ENCODE measurements at places on chromosomes 6 and 20. TPM values are rescaled to one million over a fixed set of nuclear protein-coding genes. Genes with fewer than 3 reads are reported as not detected.

The COL12A1 gene
- 5.8 TPM for total RNA-seq

DNA sequence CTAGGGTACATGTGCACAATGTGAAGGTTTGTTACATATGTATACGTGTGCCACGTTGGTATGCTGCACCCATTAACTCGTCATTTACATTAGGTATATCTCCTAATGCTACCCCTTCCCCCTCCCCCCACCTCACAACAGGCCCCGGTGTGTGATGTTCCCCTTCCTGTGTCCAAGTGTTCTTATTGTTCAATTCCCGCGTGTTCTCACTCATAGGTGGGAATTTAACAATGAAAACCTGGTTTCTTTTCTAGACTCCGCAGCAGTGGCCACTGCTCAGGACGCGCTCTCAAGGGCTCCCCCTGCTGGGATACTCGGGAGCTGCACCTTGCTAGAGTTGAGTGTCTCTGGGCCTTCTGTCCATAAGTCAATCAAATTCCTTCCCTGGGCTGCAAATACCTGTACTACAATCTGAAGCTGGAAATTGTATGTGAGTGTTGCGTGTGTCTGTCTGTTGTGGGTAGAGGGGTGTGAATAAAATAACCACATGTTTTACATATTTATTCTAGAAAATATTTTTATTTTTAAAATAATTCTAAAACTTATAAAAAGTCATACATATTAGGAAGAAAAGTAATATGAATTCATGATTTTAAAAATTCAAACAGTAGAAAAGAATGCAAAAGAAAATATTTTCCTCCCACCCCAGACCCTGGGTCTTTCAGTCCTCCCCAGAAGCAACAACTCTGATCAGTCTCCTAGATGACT, 8.2 kb upstream of the CEP250 start:
- peak; percentile 32 for DNase-seq

- DNase-seq, result no peak
These were observed 85.0 kb downstream of the DOK5 start for GRCh38 chr20:54560357-54560756.

The C6orf141 gene
- 6.0 TPM for total RNA-seq

- DNase-seq, result no peak
These were observed 183.3 kb downstream of the FOXC1 start for GRCh38 chr6:1792989-1793388.

- no peak for DNase-seq
These were observed 116.2 kb upstream of the PRL start for GRCh38 chr6:22412994-22413393.

- DNase-seq, result no peak
These were observed 103.2 kb upstream of the EMILIN3 start for GRCh38 chr20:41469868-41470267.

The AARS2 gene
- total RNA-seq, result 17.3 TPM

DNA sequence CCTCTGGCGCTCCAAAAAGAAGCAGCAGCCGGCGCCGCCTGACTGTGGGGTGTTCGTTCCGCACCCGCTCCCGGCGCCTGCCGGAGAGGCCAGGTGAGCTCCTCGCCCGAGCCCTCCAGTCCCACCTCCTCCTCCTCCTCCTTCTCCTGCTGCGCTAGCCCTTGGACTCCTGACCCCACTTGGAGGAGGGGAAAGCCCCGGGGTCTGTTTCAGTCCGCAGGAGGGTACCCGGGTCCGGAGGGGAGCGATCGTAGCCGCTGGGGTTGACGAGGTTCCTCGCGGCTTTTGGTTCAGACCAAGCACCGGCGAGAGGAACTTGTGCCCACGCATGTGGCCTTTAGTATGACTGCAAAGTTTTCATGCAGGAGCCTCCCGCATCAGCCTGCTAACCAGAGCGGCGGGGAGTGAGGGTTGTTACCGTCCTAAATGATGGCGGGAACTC, 493 bp downstream of the CRYBG1 start:
- DNase-seq, result no peak

- DNase-seq, result no peak
These were observed 130.9 kb upstream of the AFDN start for GRCh38 chr6:167695831-167696230.

The KIF16B gene
- total RNA-seq, result 10.6 TPM

GRCh38 chr6:24898676-24899075, 37.1 kb downstream of the RIPOR2 start:
- no peak for DNase-seq

DNA sequence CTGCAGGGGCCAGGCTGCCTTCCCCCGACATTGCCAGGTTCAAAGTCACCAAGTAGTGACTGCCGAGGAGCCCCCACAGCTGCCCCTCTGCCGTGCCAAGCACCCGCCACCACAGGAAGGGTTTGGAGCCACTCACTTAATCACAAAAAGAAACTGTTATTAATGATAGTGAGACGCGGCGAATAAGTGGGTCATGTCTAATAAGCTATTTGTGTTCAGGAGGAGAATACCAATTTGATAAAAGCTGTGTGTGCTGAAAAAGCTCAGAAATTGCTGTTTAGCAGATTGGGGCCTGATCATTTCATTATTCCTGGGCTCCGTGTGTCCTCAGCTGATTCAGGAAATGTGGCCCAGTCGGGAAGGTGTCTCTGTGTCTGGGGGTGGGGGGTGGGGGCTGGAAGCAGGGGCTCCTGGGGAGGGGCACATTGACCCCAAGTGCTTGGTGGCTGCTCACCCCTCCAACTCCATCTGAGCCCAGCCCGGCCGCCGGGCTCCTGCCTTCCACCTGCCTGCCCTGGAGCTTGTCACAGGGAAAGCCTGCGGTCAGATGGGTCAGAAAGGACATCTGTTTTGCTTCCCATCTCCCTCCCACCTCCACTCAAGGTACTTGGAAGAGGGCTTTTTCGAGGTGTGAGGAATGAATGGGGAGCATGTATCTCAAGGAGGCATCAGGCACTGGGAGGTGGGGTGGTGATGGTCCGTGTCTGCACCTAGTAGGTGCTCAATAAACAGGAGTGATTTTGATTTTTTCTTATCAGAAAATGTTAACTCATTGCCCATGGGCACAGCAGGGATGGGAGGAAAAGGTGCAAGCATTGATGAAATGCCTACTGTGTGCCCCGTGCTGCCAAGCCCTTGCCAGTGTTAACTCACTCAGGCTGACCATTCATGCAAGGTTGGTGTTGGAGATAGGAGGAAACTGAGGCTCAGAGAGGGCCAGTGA, 3.0 kb downstream of the VSTM2L start:
- DNase-seq, result no peak

DNA sequence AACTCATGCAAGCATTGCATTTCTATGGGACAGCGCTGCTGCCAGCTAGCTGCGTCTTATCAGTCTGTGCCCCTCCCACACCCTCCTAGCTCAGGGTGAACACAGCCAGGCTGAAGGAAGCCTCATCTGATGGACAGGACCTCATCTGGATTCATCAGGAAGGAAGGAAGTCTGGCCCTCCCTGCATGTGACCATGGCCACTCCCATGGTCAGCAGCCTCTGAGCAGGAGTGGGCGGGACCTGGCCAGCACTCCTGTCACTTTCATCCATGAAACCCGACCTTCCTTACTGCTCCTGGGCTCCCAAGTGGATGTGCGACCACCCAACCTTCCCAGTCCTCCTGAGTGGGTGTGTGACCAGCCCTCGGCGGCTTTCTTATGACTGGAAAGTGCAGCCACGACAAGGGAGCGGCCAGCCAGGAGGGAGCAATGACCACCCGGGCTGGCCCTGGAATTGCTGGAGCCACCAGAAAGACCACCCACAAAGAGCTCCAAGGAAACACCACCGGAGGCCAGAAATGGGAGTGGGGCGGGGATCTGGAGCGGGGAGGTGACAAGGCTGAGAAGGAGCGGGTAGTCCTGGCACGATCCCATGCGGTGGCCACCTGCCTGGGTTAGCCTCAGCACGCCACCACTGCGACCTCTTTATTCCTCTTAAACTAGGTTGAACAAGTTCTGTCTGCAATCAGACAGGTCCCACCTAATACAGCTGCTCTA, 241.2 kb downstream of the TTLL2 start:
- DNase-seq, result no peak

The C20orf141 gene
- not detected for total RNA-seq

DNA sequence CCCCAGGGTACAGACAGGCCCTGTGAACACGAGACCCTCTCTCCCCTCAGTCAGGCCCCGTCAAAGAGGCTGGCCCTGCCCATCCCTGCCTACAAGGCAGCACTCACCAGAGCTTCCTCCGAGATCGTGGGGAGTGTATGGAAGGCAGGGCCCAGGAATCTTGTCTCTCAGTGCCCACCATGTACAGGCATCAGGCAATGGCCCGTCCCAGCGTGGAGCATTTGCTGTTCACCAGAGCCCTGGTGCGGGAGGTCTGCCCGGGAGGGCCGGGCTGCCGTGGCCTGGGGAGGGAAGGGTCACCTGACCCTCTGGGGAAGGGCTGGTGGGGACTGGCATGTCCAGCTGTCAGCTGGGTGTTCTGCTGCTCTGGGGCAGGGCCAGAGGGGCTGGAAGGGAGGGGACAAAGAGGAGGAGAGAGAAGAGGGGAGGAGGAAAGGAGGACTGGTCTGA, at the start of gene IP6K3:
TSS of gene IP6K3 (minus strand) at position 255 of the 450 bp plus-strand sequence. CDS start 11,429 bp downstream, outside the sequence.
- no peak for DNase-seq

GRCh38 chr6:140427842-140428241, 1053.4 kb upstream of the CITED2 start:
- DNase-seq, result no peak

GRCh38 chr6:142850679-142851423, 94.1 kb downstream of the HIVEP2 start:
- DNase-seq, result no peak

- no peak for DNase-seq
These were observed 228.6 kb downstream of the KCNQ5 start for GRCh38 chr6:72850469-72850868.

GRCh38 chr6:1906609-1907008, 296.9 kb downstream of the FOXC1 start:
- DNase-seq, result no peak

The RIMS4 gene
- not detected for total RNA-seq

DNA sequence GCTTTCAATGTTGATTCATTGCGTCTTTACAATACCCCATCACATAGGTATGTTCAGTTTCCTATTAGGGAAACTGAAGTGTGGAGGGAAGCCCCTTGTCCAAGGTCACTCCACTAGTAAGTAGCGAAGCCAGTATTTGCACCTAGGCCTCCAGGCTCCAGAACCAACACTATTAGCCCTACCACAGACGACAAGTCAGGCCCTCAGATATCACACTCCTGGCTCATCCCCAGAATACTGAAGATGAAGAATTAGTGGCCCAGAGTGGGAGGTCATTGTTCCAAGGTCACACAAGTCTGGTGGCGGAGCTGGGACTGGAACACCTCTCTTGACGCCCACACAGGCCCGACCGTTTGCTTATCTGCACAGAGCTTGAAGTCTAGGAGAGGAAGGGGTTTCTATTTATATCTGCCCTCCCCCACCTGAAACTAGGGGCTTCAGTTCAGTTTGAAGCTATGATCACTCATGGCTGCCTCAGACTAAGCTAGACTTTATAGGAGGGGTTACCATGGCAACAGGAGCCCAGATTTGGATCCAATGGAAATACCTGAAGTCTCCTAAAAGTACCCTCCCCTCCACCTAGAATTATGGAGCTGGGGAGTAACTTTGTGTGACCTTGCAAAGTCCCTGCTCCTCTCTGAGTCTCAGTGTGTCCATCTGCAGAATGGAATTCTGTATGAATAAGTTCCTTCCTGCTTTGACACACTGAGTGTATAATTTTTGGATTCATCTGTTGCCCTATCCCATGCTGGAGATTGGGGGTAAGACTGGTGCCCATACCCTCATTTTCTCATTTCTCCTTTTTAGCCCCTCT, 2.2 kb downstream of the SNTA1 start:
- DNase-seq, result no peak

DNA sequence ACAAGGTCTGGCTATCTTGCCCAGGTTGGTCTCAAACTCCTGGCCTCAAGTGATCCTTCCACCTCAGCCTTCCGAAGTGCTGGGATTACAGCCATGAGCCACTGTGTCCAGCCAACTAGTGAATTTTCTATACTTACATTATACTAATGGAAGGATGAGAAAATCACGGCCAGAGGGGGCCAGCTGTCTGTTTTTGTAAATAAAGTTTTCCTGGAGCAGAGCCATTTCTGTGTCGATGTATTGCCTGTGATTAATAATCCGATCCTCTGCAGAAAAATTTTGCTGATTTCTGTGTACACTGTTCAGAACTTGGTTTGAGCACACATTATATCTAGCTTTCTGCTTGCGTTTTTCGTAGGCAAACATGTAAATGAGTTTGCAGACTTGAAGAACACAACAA, 28.8 kb downstream of the PTPRT start:
- DNase-seq, result no peak

- no peak for DNase-seq
These were observed 147.5 kb downstream of the THBS2 start for GRCh38 chr6:169106176-169106575.

DNA sequence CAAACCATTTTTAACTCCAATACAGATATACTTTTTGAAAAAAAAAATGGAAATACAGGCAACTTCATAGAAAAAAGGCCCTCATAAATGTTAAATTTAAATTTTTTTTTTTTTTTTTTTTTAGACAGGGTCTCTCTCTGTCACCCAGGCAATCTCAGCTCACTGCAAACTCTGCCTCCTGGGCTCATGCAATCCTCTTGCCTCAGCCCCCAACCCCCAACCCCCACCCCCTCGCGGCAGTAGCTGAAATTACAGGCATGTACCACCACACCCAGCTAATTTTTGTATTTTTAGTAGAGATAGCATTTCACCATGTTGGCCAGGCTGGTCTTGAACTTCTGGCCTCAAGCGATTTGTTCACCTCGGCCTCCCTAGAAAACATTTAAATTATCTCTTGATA, 12.8 kb upstream of the ULBP3 start:
- DNase-seq, result no peak

The ULBP3 gene
- 10.5 TPM for total RNA-seq

The GSTA3 gene
- total RNA-seq, result not detected

GRCh38 chr6:95784869-95785268, 207.5 kb downstream of the MANEA start:
- DNase-seq, result no peak

DNA sequence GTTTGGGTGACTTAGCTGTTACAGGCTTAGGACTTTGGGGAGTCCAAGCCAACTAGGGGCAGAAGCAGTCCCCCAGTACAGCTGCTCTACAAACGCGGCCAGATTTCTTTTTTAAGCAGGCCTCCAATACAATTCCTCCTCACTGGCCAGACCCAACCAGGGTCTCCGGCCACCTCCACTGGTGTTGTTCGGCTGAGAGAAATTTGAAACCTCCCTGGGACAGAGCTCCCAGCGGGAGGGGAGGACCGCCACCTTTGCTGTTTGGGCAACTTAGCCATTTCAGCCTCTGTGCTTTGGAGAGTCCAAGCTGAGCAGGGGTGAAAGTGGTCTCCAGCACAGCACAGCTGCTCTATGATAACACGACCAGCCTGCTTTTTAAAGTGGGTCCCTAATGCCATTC, 59.4 kb upstream of the KHDRBS2 start:
- no peak for DNase-seq

- DNase-seq, result no peak
These were observed 154.0 kb downstream of the TSHZ2 start for GRCh38 chr20:53126185-53126584.

DNA sequence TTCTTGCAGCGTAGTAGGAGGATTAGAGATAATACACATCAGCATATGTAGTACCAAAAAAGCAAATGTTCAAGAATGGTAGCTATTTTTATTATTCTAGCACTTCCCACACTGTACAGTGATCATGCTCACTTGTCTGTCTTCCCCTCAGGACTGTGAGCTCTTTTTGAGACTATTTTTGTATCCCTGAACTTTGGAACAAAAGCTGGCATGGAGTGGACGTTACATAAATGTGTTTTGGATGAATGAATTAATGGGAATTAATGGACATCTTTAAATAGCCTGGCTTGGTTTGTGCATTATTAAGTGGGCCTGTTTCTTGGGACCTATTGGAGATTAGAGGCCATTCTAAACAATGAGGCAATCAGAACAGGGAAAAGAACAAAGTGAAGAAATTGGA, 243.7 kb downstream of the CD83 start:
- DNase-seq, result no peak

Data from pulmonary artery endothelial cell (primary cell).